ENCODE measurements at places on chromosomes 11 and 22.

- peak; percentile 67 for DNase-seq
Observed at GRCh38 chr22:19629720-19630419, 84.4 kb upstream of the SEPTIN5 start.

DNA sequence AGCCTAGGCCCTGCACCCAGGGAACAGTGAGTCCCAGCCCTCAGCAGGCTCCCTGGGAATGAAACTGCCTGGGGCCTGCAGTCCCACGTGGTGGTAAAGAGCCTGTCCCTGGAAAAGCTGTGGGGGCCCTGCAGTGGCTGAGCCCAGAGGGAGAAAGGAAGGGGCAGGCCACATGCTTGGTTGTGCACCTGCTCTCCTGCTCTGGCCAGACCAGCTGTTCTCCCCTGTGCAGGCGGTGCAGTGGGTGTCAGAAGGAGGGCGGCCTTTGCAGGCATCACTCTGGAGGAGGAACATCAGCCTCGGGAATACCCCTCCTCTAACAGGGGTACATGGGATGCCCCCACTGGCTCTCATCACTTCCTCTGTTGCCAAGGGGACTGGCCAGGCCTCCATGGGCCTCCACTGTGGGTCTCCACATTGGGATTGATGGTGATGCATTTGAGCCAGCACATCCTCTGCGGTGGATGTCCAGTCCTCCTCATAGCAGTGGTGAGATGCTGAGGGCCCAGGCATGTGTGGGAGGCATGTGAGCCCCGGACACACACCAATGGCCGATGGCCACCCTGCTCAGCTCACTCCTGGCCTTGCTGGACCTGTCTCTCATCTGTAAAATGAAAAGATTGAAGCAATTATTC lies 690.4 kb downstream of the BRD1 start:
- no peak for DNase-seq

- DNase-seq, result peak; percentile 51
Observed at GRCh38 chr22:21982338-21982965, at the start of gene TOP3B. Gene TOP3B (minus strand): TSS chr22:21982787. CDS start chr22:21975709, 7,078 bp downstream.

- no peak for DNase-seq
Observed at GRCh38 chr11:107172996-107173395, 154.7 kb upstream of the GUCY1A2 start.

DNA sequence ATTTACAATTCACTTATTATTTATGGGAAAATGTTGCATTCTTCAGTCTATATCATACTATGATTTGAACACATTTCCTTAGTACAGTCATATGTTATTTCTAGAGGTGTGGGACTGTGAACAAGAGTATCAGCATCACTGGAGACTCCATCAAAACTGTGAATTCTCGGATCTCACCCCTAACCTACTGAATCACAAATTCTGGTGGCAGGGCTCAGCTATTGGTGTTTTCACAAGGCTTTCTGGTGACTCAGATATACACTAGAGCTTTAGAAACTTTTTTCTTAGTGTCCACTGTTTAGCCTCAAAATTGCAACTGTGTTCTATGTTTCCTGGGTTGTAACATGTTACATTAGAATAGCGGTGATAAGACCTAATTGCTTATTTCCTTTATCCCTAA lies 352.9 kb upstream of the DDI1 start:
- no peak for DNase-seq

- no peak for DNase-seq
Observed at GRCh38 chr22:27973846-27974245, 54.8 kb upstream of the PITPNB start.
